Activated T-cell treated with anti-CD3 and anti-CD28 coated beads, Interleukin-2, amount 50 U/mL, for 48 hours (primary cell): ENCODE measurements at places on chromosomes 1 and 21.
A peak's percentile ranks its signal among the peaks of the same experiment; 100 is the strongest.

GRCh38 chr1:223175032-223175431 lies 32.0 kb upstream of the TLR5 start:
- no peak for DNase-seq

- DNase-seq: no peak
Measured at GRCh38 chr21:45427331-45428271, 22.6 kb downstream of the COL18A1 start.

DNA sequence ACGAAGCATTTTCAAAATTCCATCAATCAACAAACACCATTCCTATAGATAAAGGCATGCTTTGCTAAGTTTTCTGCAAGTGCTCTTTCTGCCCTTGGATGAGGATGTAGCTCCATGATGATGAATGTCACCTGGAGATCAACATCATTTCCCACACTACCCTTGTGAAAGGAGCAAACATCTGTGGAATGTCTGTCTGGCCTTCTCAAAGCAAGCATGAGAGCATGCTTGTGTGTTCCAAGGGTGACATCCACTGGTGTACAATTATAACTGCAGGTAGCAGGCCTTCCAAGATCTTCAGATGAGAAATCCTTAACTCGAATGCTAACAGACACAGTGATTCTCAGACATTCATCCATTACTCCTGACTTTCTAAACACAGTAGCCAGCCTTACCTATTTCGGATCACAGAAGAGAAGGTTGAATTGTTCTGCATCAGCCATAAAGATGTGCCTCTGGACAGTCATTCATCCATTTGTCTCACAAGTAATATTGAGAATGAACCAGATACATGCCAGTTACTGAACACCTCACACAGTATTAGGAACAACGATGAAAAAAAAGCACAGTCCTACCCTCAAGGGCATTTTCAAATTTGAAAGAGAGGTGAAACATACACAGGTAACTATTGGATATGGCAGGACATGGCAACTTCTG lies 162.4 kb downstream of the TPR start:
- no peak for DNase-seq

- DNase-seq: no peak
Measured at GRCh38 chr1:21322681-21323016, 32.4 kb upstream of the ECE1 start.

- DNase-seq: no peak
Measured at GRCh38 chr1:229117664-229118300, 153.1 kb upstream of the RAB4A start.

- peak; percentile 49 for DNase-seq
Measured at GRCh38 chr1:156961709-156962108, 41.3 kb downstream of the LRRC71 start.

DNA sequence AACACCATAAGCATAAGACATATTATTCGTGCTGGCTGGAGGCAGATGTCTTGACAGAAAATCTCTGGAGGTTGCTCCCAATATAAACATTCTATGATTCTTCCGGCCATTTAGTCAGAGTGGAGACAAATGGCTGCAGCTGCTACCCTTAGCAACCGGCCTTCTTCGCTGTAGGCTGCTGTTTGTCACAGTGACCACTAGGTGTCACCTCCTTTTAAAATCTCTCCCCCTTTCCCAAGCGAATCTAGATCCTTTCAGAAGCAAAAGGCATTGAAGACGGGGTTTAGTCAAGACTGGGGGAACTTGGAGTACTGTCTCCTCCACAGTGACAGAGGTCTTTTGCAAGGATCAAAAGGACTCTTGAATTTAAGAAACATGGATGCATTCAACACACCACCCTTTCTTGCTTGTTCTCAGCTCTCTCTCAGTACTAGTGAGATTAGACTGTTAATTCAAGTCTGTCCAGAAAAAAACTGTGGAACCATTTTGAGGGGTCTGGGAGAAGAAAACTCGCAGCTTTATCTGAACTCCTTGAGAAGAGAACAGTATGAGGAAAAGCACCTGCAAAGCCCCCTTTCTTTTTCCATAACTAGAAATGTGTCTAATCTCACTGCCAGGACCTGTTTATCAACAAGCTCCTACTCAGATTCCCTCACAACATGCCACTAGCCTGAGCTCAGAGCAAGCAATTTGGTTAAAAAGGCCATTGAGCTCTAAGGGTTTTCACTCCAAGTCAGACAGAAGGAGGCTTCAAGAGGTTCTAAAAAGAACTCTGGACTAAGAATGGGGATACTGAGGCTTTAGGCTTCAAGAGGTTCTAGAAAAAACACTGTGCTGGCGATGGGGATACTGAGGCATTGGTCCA lies 408.3 kb upstream of the PLXNA2 start:
- peak; percentile 35 for DNase-seq

GRCh38 chr1:11951901-11952300 lies 17.4 kb downstream of the PLOD1 start:
- DNase-seq: no peak

- no peak for DNase-seq
Measured at GRCh38 chr21:24395320-24395923, 1211.9 kb downstream of the MRPL39 start.

DNA sequence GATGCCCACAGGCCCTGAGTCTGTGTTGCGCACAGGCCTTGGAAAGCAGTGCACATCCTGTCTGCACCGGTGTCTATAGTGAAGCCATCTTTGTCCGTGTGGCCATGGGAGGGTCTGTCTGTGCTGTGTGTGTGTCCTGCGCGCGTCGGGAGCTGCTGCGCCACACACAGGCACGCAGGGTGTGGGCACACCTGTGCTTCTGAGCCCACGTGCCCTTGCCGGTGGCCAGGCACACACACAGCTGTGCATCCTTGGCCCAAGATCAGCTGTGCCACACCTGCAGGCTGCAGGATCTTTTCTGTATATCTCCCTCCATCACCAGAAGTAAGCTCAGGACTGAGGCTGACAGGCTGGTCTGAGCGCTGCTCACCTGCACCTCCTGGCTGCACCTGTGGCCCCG lies 3.2 kb upstream of the SAMD11 start:
- DNase-seq: no peak

GRCh38 chr1:57839526-57839925 lies 415.7 kb upstream of the DAB1 start:
- no peak for DNase-seq

DNA sequence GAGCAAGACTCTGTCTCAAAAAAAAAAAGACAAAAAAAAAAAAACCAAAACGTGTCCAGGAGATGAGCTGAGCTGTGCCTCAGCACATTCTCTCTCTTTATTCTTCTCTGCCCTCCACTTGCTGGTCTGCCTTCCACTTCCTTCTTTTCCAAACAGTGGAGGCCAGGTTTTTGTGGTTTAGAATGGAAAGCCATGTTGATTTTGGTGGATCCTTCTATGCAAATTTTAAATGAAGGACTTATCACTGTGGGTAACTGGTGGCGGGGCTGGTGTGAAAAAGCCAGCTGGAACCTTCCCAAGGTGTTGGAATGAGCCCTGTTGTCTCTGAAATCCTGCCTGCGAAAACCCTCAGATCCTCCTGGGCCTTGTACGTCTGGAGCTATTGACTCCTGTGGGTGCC lies 61.9 kb downstream of the PTPRU start:
- no peak for DNase-seq

DNA sequence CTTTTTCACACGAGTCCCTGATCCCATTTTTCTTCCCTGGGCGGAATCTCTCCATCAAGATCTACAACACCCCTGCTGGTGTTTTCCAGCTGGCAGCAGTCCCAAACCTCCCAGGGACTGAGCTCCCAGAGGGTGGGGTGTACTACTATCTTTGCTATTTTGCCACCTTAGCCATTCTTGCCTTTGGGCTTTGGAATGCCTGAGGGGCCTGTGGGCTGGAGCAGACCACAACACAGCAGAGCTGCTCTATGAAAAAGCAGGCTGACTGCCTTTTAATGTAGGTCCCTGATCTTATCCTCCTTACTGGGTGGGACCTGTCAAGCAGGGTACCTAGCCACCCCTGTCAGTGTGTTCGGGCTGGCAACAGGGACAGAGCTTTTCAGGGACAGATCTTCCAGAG lies 91.9 kb downstream of the KCNT2 start:
- DNase-seq: no peak

DNA sequence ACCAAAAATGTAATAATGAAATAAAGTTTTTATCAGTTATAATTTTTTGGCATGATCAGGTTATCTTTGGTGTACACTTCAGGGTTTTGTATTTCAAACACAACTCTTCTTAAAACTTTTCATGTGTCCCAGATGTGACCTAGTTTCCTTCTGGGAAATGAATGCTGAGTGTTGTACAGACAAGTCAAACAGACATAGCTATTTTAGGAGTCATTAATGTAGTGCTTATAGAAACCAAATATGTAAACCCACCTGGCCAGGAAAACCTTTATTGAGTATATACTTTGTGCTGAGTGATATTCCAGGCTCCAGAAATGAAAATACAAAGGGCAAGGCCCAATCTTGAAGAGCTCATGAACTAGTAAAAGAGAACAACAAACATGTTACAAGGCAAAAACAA lies 25.9 kb upstream of the HOOK1 start:
- DNase-seq: no peak

GRCh38 chr1:233605205-233605604 lies 8.7 kb upstream of the KCNK1 start:
- no peak for DNase-seq

GRCh38 chr1:978069-978834 lies 3.6 kb downstream of the PERM1 start:
- DNase-seq: no peak

DNA sequence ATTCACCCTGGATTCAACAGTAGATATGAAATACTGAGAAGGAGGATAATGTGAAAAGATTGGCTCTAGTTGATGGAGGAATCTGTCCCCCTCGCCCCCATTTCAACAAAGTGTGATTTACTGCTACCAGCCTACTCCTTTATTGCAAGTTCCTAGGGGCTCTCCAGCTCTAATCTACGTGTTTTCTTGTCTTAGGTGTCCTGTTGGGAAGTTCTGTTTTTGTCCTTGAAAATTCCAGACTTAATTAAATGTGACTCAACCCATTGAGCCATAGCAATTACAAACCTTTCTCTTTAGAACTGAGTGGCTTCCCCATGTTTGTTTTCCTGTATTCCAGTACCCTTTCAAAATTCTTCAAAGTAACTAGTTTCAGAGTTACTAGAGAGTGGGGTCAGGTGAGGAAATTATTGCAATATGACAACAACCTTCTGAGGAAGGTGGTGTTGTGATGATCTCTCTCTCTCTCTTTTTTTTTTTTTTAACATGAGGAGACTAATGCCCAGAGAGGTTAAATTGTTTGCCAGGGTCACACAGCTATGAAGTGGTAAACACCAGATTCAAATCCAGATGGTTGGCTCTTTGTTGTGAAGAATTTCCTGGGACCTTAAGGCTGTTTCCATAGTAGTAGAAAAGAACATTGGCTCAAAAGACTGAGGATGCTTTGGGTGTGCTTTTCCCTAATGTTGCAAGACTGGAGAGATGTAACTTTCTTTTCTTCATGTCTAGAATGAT lies 3.5 kb downstream of the RGL1 start:
- DNase-seq: no peak

DNA sequence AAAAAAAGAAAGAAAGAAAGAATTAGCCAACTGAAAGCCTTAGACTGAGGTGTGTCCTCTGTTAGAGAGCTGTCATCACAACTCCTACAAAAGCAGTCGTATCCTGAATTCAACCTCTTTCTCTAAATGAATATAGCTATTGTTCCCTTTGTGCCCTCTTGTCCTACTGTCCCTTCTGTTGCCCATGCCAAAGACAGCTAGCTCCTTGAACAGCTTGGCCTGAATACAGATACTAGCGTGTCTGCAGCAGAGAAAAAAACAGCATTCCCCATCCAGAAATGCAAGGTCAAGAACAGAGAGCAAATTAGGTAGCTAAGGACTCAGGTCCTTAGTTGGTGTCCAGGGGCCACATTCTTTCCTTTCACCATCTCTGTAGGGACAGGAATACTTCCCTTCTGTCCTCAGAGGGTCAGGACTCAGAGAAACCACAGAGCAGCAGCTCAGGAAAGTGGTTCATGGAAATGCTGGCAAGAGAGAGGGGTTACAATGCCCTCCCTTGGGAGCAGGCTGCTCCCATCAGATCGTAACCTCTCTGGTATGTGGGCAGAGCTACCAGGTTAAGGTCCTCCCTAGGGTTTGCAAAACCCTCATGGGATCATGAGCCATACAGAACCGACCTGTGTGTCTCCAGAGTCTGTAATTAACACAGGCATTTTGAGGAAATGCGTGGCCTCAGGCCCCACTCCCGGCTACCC lies 1.8 kb upstream of the ZBTB48 start:
- no peak for DNase-seq

DNA sequence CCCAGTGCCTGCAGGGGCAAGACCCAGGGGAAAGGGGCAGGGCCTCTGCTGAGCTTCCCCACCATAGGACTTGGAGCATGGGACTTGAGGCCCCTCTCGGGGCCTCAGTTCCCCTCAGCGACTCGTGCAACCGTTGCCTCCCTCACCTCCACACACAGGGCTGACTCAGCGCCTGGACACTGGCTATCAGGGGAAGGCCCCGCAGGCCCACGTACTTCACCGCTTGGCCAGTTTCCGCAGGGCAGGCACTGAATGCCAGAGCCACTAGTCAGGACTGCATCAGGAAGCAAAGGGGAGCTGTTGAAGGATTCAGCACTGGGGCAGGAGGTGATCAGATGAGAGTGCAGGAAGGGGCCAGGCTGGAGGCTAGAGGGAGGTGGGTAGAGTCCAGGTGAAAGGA lies 15.5 kb upstream of the FAM131C start:
- DNase-seq: no peak

GRCh38 chr1:54998677-54999076 lies at the start of gene BSND:
BSND (plus strand) TSS chr1:54998933; CDS start chr1:54999187, 254 bp downstream.
- DNase-seq: no peak

DNA sequence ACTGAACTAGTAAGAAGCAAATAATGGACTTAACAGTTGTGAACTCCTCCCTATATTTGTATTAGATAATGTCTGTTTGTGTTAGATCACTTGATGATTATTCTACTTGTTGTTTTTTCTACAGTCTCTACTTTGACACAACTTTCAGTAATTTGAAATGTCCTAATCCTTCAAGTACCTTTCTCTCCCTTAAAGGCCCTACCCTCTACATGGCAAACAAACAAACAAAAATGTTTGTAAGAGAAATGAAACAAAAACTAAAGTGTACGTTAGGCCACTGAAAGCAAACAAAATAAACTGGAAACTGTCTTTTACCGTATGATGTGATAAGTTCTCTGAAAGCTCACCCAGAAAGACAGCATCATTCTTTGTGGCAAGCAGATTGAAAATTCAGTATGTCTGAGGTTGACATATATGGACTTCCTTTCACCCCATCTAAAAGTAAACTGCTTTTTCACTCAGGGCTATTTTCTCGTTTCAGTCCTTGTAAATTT lies 255.9 kb upstream of the SNX7 start:
- no peak for DNase-seq

- DNase-seq: no peak
Measured at GRCh38 chr1:151867321-151867720, 13.8 kb upstream of the THEM5 start.
